NCI-H1092 treated with DMSO at 0.1 percent for 48 hours (cell line): ENCODE measurements at places on chromosomes 4 and X.

DNA sequence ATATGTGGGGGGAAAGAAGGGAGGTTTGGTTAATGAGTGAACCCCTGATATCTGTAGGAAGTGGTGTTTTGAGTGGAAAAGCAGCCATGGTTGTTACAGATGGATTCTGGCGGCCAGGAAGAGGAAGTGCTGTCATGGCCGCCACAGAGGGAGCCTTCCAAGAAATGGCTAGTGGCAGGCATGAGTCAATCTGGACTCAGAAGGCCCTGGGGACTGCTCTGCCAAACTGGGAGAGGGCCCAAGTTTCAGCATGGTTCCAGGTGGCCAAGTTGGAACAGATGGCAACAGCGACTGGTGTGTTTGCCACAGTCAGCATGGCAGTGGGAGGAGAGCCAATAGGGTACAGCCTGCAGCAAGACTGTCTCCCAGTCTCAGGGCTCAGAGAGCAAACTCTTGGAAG, 32.5 kb downstream of the ETDB start:
- no peak for DNase-seq

- no peak for DNase-seq
Measured at GRCh38 chr4:52657618-52658501, 1.2 kb downstream of the USP46 start.

DNA sequence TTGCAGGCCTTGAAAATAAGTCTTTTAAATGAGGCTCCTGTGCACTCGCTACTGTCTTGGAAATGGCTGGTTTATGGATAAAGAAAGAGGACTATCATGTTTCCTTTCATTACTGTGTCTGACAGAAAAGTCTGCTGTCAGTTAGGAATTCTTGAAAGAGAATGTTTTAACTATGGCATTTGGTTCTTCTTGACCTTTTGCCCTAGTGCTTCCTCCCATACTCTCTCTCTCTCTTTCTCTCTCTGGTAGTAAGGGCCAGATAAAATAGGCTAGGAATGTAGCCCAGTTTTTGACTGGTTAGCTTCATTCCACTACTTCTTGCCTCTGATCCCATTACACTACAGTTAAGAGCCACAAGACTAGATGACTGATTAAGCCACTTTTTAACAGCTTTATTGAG, 29.8 kb downstream of the YY2 start:
- DNase-seq, result no peak

DNA sequence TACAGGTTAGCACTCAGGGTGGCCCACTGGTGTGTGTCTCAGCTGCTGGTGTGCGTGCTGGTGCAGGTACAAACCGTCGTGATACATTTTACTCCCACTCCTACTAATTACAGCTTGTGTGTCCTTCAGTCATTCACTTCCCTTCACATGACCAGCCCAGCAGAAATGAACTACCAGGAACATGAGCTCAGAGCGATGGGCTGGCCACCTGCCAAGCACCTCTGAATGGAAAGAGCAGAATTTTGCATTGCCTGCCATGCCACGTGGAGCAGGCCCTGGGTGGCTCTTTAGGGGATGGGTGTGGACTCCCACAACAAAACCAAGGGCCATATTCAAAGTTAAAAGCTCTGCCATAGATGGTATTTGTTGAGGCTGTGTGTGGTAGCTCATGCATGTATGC, 58.9 kb upstream of the PGM2 start:
- peak; percentile 20 for DNase-seq

DNA sequence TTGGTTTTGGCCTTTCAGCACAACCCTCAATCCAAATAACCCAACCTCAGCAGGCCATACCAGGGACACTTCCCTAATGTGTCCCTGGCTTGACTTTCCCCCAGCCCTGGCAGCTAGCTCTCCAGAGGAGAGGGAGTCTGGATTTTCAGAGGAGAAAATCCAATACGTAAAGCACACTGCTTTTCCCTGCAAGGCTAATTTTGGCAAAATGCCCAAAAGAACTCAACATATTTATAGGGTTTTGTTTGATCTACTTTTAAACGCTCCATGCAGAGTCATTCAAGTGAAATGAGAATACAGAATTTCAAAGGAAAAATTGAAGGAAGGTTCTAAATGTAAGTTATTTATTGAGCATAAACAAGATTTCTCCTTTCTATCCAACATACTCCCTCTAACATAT, 167.2 kb downstream of the SH3KBP1 start:
- DNase-seq, result peak; percentile 9

- no peak for DNase-seq
Measured at GRCh38 chr4:158121161-158121579, 51.7 kb downstream of the GASK1B start.

DNA sequence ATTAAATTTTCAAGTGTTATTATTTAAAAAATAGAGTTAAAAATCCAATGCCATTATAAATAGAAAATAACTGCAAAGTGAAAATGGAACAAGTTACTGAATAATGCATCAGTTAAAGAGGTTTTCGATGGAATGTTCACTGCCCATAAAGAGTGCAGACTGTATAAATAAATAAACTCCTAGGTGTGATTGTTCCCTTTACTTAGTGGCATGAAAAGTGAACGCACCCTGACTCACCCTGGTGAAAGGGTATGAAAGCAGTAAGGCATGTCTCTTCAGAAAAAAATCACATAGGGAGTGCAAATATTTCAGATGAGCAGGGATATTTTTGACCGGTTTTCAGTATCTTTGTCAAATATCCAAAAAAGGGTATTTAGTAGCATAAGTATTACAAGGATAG, 387.8 kb downstream of the DCAF12L2 start:
- no peak for DNase-seq

DNA sequence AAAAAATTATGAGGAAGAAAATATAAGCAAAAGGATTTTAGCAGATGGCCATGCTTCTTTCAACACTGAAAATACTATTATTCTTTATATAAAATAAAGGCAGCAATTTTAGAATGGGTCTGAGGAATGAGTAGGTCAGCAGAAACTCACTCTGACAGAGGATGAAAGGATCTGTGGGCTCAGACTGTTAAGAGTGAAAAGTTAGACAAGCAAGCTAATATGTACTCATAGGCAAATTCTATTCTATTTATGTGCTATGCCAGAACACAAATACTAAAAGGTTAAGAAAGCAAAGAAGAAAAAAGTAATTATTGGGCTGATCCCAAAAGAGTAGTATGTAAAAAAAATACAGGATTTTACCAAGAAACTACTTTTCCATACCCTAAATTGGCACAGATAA, 13.9 kb downstream of the LCORL start:
- DNase-seq, result no peak

GRCh38 chr4:137015426-137016409, 516.6 kb downstream of the PCDH18 start:
- DNase-seq, result no peak

DNA sequence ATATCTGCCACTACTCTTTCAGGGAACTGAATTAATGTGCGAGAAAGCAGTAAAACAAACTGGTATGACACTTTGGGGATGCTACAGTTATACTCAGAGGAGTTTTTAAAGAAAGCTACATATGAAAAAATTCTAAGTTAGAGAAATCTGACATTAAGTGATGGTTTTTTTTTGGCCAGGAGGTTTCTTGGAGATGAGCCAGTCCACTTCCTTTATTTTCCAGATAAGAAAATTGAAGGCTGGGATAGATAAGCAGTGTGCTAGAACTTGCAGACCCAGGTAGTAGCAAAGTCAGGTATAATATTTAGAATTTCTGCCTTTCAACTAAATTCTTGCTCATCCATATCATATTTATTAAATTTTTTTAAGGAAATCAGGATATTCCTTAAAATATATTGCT, 106.8 kb downstream of the FAT4 start:
- no peak for DNase-seq

GRCh38 chrX:145821291-145821897, 3.8 kb downstream of the SLITRK2 start:
- no peak for DNase-seq

DNA sequence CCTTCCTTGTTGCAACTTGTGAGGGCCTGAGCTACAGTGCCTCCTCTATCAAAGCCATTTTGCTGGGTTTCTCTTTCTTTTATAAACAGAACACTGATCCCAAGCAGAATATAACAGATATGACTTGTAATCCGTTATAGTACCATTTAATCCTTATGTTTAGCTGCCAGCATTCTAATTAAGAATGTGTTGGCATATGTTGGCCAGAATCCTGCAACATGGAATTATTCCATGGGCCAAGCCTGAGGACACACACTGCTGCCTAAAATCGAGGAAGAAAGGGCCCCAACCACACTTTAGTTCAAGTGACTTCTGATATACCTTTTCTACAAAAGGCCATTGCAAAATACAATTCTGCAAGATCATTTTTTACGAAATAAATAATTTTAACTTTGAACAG, 28.0 kb downstream of the PALLD start:
- DNase-seq, result no peak

DNA sequence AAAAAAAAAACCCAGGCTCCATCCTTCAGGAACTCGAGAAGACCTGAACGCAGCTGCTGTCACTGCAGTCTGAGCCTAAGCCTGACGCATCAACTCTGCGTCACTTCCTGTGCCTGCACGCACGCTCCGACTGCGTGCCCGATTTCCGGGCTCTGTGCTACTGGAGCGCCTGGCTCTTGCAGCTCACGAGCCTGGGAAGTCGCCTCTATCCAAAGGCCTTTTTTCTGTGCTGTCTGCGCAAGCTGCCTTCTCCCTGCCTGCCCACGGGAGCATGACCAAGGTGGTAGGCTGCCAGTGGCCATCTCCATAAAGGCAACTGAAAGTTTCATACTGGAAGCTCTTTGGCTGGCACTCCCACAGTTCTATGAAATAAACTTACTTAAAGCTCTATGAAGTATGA, 9.9 kb upstream of the GASK1B start:
- DNase-seq, result peak; percentile 1

- DNase-seq, result no peak
Measured at GRCh38 chr4:71872221-71872620, 88.3 kb upstream of the GC start.

DNA sequence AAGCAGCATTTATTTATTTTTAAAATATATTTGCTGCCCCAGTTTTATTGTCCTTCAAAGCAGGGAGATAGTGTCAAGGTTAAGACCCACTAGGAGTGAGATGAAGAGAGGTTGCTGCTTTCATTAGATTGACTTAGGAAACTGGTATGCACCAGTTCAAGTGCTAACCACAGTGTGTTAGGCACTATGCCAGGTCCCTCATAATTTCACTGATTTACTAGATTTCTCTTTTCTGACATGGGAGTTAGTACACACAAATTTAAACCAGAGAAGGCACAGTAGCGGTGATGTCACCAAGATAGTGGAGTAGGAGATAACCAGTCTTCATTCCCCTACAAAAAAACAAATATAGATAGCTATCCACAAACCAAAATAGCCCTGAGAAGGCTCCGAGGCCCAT, 14.3 kb downstream of the RRAGB start:
- DNase-seq, result no peak

DNA sequence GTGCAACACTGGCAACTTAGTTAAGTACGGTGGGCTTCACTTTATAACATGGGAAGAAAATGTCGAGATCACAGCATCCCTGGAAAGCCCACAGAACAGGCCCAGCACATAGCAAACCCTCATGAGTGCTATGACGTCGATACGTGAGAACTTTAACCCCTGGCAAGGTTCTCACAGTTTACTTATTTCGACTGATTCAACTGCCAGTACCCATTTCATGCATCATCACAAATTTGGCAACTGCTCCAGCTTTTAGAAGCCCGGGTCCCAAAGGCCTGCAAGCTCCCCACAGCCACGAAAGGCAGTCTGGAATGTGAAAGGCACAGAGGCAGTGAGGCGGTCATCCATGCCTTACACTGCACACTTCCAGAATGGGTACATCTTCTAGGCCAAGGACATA, 41.2 kb downstream of the RELL1 start:
- no peak for DNase-seq

DNA sequence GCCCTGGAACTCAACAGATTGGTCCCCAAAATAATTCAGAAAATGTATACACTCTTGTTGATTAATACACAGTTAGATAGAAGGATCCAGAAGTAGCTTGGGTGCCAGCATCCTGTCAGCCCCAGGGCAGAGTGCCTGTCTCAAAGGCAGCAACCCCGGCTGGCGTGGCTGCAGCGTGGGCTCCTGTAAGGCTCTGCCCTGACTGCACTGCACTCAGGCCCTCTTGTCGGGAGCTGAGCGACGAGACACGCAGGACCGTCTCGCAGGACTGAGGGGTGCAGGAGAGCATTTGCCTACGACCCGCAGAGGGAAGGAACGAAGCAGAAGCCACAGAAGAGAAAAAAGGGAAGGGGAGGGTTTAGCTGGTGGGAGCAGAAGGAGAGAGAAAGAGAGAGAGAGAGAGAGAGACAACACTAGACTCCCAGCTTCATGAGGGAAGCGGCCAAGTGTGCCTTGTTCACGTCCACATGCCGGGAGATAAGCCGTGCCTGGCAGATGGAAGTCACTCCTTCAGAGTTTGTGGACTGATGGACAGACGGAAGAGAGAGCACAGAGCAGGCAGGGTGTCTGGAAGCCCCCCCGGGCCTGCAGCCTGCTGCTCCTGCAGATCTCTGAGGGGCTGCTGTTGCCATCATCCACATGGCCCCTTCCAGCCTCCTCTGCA, 38.7 kb upstream of the HELT start:
- no peak for DNase-seq
